ENCODE measurements at places on chromosomes 1 and 21. TPM values are rescaled to one million over a fixed set of nuclear protein-coding genes. Genes with fewer than 3 reads are reported as not detected.

Gene IVL
- total RNA-seq: not detected

Gene ANXA9
- total RNA-seq: 0.86 TPM

Gene KIF2C
- 26.8 TPM for total RNA-seq

Gene USH2A
- under 0.01 TPM for total RNA-seq

Gene DCST1
- not detected for total RNA-seq

Gene KRTAP12-1
- total RNA-seq: not detected

Gene HES3
- total RNA-seq: not detected

Gene SYT14
- 3.9 TPM for total RNA-seq

Gene SPRR2F
- total RNA-seq: not detected

Gene RNU1-1
- under 0.01 TPM for total RNA-seq

Gene GJB4
- not detected for total RNA-seq

Gene S100A3
- 20.3 TPM for total RNA-seq
